DMS153 (cell line): ENCODE measurements at places on chromosomes 13 and 19.

DNA sequence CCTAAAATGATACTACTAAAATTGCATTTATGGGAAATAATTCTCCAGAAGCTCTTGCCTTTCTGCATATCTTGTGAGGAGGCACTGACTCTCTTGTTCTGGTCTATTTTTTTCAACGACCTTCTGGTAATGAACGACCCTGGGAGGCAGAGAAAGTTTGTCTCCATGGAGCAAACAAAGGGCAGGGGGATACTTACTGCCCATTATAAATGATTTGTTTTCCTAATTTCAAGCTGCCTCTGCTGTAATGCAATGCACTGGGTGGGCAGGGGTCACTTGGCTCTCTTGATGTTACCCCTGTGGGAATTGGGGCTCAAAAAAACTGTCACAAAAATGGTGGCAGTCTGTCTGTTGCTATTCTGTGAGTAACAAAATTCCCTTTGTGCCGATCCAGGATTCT lies 643.2 kb downstream of the LIG4 start:
- DNase-seq = no peak

DNA sequence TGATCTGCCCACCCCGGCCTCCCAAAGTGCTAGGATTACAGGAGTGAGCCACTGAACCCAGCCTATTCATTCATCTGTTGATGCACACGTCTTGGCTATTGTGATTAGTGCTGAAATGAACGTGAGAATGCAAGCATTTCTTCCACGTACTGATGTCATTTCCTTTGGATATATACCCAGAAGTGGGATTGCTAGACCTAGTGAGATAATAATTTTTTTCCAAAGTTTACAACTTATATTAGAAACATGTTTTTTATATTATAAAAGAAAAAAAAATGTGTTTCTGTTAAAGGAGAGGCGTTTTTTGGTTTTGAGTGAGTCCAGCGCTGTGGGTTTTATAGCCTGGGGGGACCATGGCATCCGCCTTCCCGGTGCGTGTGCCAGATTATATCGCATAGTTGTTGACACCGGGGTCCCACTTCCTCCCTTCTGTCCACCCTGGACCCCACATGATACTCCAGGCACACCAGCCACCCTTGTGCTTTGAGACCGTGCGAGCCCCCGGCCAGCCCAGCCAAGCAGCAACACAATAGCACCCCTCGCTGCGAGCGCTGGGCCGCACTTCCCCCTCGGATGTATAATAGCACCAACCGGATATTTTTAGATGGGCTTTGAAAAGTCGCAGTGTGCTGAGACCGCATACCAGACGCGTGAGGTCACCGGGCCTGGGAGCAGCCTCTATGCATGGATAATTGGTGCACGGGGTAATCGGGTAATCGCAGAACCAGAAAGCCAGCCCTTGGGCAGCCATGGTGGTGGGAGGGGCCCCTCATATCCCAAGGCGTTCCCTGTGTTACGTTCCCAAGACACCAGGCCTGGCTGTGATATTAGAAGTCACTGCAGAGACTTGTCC lies 59.6 kb downstream of the MYO9B start:
- peak; percentile 57 for DNase-seq

DNA sequence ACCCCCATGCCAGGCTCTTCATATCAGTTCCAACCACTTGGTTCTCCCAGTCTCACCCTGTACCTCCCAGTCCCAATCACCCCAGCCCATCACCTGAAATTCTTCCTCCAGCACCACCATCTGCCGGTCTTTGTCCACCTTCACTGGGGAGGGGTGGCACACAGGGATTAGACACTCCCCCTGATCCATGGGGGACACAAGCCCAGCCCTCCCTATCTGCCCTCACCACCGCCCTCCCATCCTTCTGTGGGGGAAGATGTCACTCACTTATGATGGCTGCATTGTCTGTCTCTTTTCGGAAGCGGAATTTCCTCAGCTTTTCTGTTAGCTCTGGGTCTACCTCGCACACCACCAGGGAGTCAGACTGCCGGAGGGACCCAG lies 685 bp downstream of the GMFG start:
- no peak for DNase-seq

GRCh38 chr13:102073251-102073650 lies 328.6 kb downstream of the FGF14 start:
- no peak for DNase-seq

DNA sequence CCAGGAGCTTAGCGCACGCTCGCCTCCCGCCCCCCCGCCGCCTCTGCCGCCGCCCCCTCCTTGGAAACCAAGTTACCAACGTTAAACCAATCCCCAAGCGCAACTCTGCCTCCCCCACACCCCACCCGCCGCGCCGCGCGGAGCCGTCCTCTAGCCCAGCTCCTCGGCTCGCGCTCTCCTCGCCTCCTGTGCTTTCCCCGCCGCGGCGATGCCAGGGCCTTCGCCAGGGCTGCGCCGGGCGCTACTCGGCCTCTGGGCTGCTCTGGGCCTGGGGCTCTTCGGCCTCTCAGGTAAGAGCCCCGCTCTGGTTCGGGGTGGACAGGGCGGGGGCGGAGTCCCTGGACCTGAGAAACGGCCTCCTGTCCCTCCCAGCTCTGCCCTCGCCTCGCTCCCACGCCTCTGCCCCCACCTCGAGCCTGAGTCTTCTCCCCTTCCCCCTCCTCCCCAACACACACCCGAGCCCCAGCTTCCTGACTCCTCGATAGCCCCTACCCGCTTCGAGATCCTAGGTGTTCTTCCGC lies at the start of gene ICAM5:
Gene ICAM5 (plus strand): TSS at position 117 of the 521 bp plus-strand sequence. CDS start 92 bp downstream, at position 209.
- DNase-seq = no peak

GRCh38 chr13:59099182-59099974 lies 1064.3 kb downstream of the DIAPH3 start:
- DNase-seq = no peak
